ENCODE measurements at places on chromosomes 11 and 22. TPM values are rescaled to one million over a fixed set of nuclear protein-coding genes. Genes with fewer than 3 reads are reported as not detected.

OR10D3 gene
- total RNA-seq: not detected

- DNase-seq: no peak
These were observed 1.2 kb upstream of the GANAB start for GRCh38 chr11:62647609-62648005.

C1QTNF6 gene
- total RNA-seq: 9.4 TPM

DNA sequence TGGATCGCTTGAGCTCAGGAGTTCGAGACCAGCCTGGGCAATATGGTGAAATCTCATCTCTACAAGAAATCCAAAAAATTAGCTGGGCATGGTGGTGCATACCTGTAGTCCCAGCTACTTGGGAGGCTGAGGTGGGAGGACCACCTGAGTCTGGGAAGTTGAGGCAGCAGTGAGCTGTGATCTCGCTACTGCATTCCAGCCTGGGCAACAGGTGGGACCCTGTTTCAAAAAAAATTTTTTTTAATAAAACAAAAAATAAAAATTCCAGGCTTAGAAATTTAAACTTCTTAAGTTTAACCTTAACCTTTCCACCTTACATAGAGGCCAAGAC is 21.2 kb downstream of the CLMP start:
- no peak for DNase-seq

DNA sequence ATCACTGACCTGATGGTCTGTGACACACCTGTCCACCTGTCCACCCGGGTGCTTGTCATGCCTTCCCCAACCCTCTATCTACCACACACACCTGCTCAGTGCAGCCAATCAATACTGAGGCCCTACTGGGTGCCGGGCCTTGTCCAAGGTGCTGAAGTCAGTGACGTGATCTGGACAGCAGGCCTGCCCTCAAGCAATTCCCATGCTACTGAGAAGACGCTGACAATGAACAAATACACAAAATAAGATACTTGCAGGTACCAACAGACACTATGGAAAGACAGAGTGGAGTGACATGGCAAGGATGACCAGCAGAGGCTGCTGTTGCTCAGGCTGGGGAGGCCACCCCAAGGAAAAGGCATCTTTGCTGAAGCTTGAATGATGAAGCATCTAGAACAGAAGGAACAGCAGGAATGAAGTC is 21.2 kb downstream of the PLAAT3 start:
- no peak for DNase-seq

- no peak for DNase-seq
These were observed 747.9 kb downstream of the OPCML start for GRCh38 chr11:132784441-132784840.

DNA sequence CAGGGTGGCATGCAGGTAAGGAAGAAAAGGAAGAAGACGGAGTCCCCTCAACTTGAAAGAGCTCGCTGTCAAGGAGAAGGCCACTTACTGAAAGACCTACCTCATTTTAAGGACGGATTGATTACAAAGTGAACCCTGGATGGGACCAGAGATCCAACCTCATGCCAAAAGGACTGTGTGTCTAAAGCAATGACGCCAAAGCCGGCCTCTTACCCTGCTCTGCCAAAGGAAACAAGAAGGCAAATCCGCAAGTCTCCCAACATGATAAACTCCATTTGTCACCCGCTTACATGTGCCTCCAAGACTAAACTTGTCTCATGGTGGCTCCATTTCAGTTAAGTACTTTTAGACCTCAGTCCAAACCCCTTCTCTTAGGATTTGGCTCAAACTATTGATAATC is 148.7 kb upstream of the MTMR2 start:
- DNase-seq: no peak

DNA sequence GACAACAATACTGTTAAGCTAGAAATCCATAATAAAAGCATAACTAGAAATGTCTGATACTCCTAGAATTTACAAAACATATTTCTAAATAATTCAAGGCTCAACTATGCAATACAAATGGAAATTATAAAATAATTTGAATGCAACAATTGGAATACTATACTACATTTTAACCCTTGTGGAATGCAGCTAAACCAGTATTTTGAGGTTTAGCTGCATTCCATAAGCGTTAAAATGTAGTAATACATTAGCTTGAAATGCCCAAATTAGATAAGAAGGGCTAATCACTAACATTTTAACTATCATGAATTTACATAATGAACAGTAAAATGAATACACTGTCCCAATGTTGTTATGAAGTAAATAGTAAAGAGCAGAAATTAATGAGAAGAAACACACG is 617.2 kb upstream of the CHORDC1 start:
- no peak for DNase-seq

DNA sequence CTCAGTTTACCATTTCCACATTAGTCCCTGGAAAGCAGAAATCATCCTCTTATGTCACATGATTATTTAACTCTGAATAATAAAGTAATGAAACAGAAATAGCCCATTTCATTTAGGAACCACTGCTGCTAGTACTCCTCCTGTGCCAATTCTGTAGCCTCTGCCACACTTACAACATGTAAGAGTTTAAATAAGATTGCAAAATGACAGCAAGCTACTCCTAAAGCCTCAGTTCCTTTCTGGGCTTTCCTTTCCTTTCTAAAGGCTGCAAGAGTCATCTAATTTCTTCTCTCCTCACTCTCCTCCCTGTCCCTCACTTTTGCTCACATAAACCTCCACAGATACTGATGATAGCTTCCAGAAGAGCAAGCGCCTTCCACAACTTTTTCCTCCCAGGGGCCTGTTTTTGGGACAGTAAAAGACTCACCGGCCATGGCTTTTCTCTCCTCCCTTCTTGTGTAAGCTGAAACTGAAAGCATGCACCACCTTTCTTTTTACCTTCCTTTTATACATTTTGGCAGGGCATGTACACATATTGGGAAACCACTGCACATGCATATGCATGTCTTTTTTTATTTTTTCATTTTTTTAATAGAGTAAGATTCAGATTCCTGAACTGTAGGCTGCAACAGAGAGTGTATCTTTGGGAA is 38.5 kb downstream of the CARD18 start:
- no peak for DNase-seq

DNA sequence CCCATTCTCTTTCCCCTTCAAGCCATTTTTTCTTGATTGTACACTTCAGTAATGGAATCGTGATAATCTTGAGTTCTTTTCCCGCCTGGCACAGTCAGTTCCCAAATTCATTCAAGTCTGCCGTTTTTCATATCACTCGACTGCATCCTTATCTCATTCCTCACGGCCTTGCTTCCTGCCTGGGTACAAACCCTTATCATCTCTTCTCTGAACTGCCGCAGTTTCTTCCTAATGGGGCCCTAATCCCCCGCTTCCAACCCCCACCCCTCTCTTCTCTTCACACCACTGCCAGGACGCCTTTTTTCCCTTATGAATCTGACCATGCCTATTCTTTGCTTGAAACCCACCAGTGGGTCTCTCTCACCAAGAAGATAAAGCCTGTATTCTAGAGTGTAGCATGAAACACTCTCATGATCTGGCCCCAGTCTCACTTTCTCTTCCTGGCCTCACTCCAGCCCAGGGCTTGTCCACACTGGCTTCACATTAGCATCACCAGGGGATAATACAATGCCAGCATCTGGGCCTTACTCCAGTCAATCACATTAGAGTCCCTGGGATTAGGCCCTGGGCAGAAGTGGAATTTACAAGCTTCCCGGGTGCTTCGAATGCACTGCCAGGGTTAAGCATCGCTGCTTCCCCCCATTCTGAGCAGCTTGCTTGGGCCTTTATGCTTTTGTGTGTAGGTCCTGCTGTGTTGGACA is 102.1 kb downstream of the FBXO7 start:
- no peak for DNase-seq

GRCh38 chr22:33875316-33875715 is 45.0 kb downstream of the LARGE1 start:
- no peak for DNase-seq

PHF21B gene
- total RNA-seq: not detected

DNA sequence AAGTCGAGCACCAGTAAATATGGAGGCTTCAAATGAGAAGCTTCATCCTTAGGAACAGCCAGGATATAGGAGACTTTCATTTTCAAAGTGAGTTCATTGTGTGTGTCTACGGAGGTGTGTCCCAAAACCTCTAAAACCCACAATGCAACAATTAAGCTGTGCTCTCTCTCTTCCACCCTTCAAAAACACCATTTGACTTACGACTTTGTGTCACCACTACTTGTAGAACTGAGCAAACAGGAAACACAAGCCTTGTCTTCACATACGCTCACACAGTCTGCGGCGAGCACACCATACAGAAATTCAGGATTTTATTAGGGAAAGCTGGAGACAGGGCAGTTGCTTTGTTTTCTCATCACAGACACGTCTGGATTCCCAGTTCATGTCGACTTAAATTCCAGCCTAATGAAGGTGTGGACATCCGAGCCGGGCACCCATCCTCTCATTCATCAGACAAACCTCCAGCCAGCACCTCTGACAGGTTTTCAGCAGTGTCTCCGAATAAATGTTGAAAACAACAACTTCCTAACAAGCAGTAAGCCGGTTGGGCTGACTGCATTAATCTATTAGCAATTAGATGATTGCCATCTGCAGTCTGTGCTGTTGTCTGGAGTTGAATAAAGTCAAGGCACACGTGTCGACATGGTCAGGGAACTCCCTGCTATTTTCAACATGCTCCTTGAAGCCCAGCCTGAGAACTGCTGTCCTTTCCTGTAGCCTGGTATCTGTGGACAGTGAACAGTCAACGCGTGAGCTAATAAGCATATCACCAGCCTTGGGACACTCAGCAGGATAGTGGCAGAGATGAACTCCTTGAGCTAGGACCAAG is 1411.1 kb downstream of the BRD1 start:
- peak; percentile 13 for DNase-seq

GRCh38 chr11:35418282-35419183 is 825 bp downstream of the SLC1A2 start:
- no peak for DNase-seq

TMEM191C gene
- total RNA-seq: 14.5 TPM

DNA sequence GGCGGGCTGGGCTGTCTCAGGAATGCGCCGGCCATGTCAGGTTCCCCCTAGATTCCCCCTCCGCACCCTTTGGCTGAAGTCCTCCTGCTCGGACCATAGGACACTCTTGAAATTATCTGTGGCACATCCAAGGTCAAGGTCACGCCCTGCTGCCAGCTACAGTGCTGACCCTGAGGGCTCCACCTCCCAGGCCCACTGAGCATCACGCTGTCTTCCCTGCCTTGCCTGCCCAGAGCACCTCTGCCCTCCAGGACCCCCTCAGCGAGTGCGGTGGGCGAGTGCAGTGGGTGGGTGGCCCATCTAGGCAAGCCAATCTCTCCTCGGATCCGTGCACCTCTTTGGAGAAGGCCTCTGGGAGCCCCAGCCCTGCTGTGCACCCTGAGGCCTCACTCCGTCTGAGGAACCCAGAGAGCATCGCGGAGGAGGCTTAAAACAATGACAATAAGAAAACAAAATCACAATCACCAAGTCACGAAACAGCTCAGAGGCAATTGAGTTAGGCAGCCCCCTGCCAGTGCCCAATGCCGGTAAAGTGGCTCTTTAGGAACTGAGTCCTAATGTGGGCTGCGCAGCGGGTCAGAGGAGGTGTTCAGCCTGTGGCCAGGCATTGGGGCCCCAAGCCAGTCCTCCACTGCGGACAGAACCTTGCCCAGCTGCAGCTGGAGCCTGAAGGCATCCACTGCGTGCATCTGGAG is 26.5 kb upstream of the CCDC188 start:
- no peak for DNase-seq

FOLR3 gene
- not detected for total RNA-seq

GRCh38 chr22:45923212-45923611 is 53.8 kb downstream of the WNT7B start:
- DNase-seq: no peak

DNA sequence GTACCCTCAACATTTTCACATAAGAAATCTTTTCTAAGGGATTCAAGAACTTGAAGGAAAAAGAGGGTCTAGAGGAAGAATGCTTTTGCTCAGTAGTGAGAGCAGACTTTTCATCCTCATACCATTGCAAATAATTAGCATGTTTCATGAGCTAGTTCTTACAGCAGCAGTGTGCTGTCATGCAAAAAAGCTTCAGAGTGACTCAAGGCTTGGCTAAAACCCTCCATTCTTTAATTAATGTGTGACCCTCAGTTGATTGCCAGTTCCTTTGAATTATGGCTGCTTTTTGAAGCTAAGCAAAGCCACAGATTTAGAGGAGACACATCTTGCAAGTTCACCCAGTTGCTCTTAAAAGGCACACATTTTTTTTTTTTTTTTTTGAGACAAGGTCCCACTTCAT is 36.6 kb upstream of the PCF11 start:
- no peak for DNase-seq

NRXN2 gene
- 4.2 TPM for total RNA-seq

DNA sequence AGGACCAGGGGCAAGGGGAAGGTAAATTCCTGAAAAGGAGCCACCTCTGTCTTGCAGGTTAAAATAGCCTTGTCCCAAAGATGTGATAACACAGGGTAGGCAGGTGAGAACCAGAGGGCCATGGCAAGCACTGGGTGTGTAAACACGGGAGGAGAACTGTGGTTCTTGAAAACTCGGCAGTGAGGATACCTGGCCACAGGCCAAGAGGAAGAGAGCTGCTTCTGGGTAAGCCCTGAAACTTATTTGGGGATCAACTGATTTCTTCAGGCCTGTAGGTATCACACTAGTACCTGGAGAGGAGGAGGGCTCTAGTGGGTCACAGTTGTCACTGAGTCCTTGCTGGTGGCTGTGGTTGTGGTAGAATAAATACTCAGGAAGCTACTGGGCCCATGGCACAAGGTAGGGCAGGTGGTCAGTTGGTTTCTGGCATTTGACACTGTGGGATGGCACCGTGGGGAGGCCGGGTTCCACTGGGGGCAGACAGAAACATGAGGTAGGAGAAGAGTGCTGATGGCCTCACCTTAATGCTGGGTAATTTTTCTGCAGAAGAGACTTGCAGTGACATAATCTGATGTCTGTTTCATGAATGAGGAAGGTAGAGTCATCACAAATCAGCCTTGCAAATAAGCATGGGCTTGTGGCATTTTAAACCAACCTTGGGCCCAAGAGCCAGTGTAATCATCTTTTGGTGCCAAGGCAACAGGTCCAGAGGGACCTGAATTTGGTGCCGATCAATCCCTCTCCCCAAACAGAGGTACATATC is 22.0 kb downstream of the AMPD3 start:
- DNase-seq: no peak

THAP12 gene
- 42.1 TPM for total RNA-seq

DNA sequence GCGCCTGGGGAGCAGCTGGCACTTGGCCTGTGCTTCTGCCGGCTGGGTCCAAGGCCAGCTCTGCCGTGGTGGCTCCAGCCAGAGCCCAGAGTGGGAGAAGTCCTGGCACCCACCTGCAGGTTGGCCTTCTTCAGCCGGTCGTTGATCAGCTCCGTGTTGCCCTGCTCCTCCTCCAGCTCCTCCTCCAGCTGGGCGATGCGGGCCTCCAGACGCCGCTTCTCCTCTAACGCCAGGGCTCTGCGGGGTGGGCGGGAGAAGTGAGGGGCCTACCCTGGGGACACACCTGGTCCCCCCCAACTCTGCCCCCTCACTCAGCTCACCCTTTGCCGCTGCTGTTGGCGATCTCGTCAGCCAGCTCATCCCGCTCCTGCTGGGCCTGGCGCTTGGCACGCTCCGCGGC is 32.6 kb downstream of the APOL1 start:
- DNase-seq: no peak

GRCh38 chr11:68523743-68524142 is 63.2 kb downstream of the PPP6R3 start:
- no peak for DNase-seq

GRCh38 chr11:16034074-16034473 is 322.3 kb downstream of the SOX6 start:
- no peak for DNase-seq

Data from Peyer's patch (tissue), 4 donors.